ENCODE measurements at places on chromosomes 3 and 15.

GRCh38 chr3:155957412-155957880 is 87.0 kb downstream of the GMPS start:
- DNase-seq: no peak

DNA sequence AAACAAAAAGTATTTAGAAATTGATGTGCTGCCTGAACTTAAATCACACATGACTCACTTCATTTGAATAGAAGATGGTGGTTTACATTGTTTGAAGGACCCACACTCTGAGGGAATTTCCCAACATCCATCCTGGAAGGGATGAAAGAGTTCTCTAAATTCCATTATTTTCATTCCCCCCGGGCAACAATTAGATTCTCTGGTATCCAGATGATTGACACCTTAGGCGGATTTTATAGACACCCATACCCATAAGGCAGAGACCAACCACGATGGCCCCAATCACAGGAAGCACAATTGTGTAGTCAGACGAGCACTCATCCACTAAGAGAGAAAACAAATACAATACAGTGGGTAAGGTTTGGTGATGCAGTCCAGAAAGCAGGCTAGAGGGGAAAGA is 24.6 kb upstream of the MCCC1 start:
- no peak for DNase-seq

DNA sequence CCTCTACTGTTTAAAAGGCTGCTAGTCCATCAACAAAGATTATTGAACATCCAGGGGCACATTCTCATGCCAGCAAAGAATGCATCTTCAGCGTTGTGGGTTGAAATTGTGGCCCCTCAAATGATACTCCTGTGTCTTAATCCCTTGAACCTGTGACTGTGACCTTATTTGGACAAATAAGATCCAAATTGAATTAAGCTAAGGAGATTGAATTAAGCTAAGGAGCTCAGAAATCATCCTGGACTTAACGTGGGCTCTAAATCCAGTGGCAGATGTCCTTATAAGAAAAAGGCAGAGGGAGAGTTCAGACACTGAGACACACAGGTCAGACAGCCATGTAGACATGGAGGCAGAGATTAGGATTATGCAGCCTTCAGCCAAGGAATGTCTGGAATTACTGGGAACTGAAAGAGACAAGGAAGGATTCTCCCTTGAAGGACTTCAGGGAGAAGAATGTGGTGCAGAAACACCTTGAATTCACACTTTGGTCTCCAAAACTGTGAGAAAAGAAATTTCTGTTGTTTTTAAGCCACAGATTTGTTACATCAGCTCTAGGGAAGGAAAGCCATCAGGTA is 57.3 kb upstream of the SLC24A5 start:
- no peak for DNase-seq

GRCh38 chr3:12125772-12126171 is 32.9 kb downstream of the TIMP4 start:
- no peak for DNase-seq

- no peak for DNase-seq
Measured at GRCh38 chr3:87621667-87622066, 345.3 kb upstream of the POU1F1 start.

DNA sequence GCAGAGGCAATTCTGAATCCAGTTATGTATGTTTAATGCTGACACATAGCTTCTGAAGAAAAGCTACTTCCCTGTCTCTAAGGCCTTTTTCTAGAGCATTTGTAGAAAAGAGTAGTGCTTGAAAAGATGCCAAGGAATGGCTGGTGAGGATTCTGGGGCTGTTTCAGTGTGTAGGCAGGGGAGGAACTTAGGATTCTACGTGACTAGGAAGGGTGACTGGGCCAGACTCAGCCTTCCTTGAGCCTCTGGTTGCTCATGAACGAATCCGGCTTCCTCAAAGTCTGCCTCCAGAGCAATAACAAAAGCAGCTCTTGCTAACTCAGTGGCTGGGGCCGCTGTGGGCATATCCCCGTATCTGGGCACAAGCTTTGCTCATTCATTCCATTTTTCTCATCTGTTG is 104.8 kb upstream of the WNT5A start:
- DNase-seq: peak; percentile 8

DNA sequence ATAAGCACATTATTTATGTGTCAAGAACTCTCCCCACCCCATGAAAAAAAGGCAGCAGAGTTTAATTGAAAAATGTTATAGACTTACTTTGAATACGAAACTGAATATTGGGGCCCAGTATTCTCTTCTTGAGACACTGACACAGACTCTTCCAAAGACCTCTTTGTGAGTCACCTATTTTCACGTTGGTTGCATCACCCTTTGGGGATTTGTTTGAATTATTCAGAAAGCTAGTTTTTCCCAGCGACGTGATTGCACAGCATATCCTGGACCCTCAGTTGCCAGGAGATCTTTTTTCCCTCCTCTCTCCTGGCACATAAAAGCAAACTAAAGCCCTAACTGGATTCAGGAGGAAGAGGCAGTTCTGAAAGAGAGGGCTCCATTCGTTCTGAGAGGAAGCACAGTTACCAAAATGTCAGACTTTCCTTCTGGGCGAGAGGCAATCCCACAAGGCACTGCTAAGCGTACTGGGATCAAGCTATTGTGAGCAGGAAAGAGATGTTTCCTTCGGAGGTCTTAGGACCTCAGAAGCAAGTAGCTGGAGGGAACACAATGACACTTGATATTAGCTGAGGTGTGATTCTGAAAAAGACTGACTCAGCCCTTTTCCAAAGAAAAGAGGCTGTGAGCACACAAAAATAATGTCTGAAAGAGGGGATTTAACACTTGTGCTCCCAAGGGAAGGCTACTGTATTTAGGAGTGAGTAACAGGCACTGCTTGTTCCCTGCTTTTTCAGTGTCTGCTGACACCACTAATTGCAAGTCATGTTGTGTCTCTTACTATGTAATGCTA is 65.8 kb upstream of the CADPS start:
- DNase-seq: no peak

- no peak for DNase-seq
Measured at GRCh38 chr15:99954361-99955180, 221.3 kb upstream of the LYSMD4 start.

DNA sequence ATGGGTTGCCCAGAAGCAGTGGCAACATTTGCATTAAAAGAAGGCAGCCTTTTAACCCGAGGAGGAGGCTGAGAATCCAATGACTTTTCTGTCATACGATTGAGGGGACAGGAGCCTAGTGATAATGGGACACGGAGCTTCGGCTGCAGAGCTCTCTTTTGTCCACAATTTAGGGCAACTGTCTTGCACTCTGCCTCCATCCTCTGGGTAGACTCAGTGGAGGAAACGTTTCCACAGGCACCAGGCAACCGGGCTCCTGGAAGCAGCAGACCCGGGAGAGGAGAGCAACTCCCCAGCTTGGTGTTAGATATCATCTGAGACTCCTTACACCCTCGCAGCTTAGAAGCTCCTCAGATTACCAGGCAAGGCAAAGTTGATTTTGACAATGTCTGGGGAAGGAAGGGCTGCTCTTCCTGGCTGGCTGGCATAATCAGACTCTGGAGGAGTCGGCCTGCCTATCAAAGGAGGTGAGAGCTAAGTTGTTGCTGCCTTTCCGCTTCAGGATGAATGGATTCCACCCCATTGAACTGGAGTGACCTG is 43.5 kb upstream of the RNU6-1 start:
- no peak for DNase-seq

- DNase-seq: no peak
Measured at GRCh38 chr15:80441041-80441440, 36.9 kb downstream of the ARNT2 start.

GRCh38 chr3:129116482-129116946 is 5.1 kb downstream of the RAB43 start:
- DNase-seq: no peak

DNA sequence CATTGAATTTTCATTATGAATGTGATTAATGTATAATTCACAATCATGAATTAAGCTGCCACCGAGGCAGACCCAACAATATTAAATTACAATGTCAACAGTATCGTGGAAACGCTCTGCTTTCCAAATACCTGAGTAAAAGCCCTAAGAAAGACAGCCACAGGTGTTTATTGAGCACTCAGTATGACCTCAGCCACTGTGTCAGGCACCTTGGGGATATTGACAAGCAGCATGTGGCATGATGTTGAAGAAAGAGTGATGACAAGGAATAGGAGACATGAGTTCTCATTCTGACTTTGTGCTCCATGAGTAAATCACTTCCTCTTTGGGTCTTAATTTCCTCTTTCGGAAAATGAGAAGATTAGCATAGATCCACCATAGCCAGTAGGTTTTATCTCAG is 12.8 kb downstream of the C2CD4A start:
- no peak for DNase-seq

- no peak for DNase-seq
Measured at GRCh38 chr3:116734243-116734642, 24.7 kb downstream of the TUSC7 start.

- DNase-seq: no peak
Measured at GRCh38 chr3:178454726-178455125, 81.5 kb upstream of the KCNMB2 start.

DNA sequence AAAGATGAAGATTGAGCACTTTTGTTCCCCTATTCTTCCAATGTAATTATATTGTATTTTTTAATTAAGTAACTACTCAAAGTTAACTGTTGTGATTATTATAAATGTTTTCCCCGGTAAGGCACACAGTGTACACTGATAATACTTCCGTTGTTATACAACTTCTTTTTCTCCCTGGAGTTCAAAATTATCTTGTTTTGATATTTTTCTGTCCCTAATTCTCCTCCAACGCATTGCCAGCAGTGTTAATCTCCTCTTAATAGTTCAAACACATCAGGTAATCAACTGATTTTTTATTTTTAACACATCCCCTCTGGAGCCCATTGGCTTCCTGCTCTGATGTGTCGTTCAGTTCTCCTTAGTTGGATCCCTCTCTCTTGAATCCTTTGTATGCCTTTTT is 32.3 kb upstream of the MFSD1 start:
- no peak for DNase-seq

GRCh38 chr15:98123297-98123696 is 162.8 kb downstream of the ARRDC4 start:
- no peak for DNase-seq

GRCh38 chr3:39707314-39707909 is 102.0 kb upstream of the MYRIP start:
- DNase-seq: peak; percentile 35

- no peak for DNase-seq
Measured at GRCh38 chr3:65425880-65426279, 612.8 kb downstream of the MAGI1 start.

- no peak for DNase-seq
Measured at GRCh38 chr15:90062023-90062442, 40.2 kb downstream of the IDH2 start.

GRCh38 chr15:57575363-57575762 is 16.3 kb upstream of the MYZAP start:
- DNase-seq: no peak

DNA sequence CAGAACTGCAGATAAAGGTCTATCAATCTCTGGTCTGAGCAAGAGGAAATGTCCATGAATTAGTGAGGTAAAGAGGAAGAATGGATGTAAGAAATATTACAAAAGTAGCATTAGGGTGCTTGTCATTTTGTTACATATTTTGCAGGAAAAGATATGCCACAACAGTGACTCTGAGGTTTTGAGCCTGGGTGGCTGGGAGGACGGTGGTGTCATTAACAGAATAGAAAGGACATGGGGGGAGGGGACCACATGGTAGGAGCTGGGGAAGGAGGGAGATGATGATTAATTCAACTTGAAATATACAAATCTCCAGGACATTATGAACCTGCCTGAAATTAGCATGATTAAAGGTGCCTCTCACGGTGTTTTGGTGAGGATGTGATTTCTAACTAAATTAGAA is 245.5 kb upstream of the MDFIC2 start:
- no peak for DNase-seq

Data from RPMI8226 (cell line).